ENCODE measurements at places on chromosomes 3 and 15.
A peak's percentile ranks its signal among the peaks of the same experiment; 100 is the strongest.

GRCh38 chr3:133540896-133541674 is 32.4 kb upstream of the CDV3 start:
- no peak for DNase-seq

DNA sequence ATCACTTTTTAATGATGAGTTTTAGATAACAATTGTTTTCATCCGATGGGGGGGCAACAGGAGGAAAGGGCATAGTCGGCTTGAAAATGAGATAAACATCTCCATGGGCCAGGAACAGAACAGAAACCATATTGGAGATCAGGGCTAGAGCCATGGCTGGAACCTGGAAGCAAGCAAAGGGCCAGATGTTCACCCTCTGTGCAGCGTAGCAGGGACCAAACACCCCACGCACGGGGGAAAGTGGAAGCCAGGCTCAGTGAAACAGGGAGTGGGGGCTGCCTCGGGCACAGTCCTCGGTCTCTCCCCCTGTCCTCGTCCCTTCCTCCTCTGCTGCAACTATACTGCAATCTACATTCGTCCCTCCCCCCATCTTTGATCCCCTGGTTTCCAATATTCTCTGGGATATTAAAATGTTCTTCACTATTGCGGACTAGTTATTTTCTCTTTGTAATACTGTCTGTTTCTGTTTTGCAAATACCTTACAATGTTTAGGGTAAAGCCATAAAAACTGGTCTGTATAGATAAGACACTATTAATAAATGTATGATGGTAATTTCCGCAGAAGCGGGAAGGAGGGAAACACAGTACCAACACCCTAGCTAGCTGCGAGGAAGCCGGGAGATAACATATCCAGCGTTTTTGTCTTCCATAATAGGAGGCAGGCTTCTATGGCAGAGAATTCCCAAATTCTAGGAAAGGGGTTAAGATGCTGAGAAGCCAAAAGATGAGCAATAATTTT is 121.5 kb downstream of the XXYLT1 start:
- DNase-seq, result no peak

DNA sequence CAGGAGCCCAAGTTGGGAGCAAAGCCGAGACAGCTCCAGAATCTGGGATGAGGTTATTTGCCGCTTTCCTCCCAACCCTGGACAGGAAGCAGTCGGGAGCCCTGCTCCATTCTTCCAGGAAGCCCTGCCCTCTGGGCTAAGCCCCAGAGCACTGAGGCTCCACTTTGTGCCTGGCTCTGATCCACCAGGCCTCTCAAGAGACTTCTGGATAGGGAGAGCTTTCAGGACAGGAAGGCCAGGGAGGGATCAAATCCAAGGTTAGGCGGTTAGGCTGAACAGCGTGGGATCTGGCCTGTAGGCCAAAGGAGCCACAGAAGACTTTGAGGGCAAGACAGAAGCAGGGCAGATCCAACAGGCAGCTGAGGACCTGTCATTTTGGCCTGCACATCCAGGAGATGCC is 835 bp downstream of the STOML1 start:
- no peak for DNase-seq

DNA sequence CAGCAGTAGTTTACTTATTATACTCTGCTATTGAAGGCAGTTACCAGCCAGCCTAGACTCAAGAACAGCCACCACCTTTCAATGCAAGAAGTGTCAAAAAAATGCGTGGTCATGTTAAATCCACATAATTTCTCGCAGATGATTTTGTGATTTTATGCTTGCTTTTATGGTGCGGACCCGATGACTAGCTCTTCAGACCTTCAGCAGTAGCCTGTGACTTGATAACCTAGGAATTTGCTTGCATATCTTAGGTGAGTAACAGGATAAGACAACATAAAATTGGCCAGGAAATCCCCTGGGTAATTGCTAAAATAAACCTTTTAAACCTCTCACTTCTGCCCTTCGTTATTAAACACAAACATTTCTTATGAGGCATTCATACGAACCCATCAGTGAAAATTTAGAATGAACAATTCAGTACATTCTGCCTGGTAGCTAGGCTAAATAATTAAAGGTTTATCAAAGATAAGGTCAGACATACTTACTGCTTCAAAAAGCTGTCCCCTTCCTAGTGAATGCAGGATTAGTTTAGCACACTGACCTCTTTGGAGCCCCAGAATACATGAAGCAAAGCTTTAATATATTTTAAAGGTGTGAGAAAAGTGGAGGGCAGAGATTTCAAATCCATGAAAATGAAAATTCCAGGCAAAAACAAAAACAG is 798.8 kb downstream of the OTOL1 start:
- DNase-seq, result no peak

DNA sequence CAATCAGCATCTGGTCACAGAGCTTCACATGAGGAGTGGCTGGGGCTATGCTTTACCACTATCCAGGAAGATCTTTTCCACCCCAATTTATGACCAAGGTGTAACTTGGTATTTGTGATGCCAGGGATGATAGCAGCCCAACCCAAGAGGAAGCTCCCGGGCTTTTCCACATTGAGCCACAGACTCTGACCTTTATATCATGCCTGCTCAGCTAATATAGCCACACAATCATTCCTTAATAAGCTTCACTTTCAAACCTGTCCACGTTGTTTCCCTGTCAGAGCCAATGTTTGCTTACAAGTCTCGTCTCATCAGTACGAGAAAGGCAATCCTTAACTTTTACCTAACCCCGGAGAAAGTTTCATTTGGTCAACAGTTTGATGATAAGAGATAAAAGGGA is 330.9 kb downstream of the SHQ1 start:
- no peak for DNase-seq

DNA sequence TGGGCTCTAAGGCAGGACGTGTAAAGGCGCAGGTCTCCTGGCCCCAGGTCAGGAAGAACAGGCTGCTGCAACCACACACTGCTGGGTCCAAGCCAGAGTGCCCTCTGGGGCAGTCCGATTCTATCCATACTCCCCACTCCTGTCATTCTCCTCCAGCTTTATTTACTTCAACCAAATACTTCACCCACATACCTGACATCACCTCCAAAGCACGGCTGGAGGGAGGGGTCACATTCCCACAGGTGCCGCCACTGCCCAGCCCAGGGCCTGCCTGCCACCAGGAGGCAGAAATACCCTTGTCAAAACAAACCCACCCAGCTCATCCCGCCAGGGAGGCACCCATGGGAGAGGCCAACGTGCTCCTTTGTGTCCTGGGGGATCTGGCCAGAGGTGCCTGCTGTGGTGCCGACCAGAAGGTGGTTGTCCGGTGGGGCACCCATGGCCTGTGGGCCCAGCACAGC is 100.4 kb downstream of the DAPK2 start:
- DNase-seq, result no peak

DNA sequence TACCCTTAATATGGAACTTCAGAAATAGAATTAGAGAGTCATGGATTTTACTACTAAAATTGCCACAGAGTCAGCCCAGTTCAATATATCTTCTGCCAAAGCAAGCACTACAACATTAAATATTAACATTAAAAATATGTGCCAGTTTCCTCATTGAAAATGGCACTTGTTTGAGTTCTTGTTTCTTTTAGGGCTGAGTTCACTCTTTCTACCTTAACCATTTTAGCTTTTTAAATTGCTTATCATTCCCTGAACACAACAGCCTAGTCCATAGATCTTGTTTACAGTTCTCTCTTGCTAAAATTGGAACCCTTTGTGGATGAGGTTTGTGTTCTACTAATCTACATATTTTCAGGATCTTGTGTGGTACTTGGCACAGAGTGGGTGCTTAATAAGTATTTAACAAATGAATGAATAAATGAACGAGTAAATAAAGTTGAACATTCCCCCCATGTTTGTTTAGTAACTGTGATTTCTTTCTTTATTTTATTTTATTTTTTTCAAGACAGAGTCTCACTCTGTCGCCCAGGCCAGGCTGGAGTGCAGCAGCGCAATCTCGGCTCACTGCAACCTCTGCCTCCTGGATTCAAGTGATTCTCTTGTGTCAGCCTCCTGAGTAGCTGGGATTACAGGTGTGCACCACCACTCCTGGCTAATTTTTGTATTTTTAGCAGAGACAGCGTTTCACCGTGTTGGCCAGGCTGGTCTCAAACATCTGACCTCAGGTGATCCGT is 46.0 kb upstream of the SLC7A14 start:
- DNase-seq, result no peak

DNA sequence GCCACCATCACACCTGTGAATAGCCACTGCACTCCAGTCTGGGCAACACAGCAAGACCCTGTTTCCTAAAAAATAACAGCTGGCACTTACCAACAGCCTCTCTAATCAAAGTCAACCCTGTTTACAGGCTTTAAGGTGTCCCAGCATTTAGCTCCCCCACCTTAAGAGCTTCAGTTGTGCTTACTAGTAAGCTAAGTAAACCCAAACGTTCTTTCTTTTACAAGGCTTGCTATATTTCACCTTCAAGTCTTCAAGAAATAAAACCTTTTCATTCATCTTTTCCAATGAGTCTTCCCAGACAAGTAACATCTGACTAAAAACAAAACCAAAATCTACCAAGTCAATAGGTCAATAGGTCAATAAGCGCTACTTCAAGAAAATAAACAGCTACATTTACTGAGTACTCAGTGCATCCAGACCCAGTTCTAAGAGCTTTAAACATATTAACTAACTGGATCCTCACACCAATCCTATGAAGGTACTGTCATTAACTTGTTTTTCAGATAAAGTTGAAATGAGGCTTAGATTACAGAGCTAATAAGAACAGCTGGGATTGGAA is 62.4 kb downstream of the PBRM1 start:
- no peak for DNase-seq

GRCh38 chr15:66789029-66790025 is 87.3 kb downstream of the SMAD6 start:
- DNase-seq, result no peak

GRCh38 chr3:3209714-3210113 is 30.2 kb upstream of the CRBN start:
- no peak for DNase-seq

GRCh38 chr3:147397875-147398812 is 8.2 kb downstream of the ZIC4 start:
- DNase-seq, result no peak

DNA sequence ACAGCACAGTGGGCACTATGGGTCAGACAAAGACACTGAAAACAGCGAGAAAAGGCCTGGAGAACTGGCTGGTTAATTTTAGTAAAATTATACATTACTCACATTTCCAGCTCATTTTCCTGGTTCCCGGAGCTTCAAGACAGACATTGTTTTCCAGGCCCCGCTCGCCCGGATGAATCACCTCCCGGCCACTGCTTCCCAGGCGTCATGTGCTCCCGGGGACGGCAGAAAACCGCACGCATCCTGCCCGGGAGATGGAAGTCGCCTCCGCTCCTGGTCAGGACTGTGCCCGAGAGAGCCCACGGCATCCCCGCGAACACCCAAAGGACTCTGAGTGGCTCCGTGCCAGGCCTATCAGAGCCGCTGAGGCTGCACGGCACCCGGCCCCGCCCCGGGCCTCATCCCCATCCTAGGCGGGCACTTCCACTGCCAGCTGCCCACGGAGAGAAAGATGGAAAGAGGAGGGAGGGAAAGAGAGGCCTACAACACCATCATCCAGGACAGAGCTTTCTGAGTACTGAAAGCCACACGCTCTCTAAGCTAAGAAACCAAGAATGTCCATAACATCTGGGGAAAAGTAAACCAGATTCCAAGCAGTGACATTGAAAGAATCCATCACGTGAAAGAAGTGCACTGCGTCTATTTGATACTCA is 75.1 kb downstream of the VGLL4 start:
- peak; percentile 55 for DNase-seq

DNA sequence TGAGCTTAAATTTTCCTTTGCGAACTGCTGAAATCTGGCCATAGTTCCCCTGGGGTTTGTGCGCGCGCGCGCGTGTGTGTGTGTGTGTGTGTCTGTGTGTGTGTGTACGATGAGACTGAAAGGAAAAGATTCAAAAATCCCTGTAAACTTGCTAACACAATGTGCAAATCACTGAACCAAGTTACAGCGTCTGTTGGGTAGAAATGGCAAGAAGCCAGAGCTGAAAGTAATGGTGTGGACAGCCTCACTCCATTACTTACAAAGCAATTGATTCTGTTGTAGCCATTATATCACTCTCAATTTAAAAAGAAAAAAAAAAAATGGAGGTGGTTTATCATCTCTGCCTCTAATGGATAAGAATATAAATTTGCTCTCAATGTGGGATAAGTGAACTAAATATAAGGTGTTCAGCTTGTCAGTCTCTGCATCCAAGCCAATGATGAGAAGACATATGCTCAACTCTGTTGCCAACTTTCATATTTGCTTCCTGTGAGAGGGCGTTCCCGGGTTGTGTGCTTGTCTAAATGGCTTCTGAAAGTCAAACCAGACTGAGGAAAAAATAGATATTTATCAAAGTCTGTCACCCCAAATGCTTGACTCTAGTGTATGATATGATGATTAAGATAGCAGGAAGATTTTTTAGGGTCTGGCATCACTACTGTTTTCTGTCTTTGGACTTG is 422.2 kb downstream of the ZNF385D start:
- no peak for DNase-seq

DNA sequence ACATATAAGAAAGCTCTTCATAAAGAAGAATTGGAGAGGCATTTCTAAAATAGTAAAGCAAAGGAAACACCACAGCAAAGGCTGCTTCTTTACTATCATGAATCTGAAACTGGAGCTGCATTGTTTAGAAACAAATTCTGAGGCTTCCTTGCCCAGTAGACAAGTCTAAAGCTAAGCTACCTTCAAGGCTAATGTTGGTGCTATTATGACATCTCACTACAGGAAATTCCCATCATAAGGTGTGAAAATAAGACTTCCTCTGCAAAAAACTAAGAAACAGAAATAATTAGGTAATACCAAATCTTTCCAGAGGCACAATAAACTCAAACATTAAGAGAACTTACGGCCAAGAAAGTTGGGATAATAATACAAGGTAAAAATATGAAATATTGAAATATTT is 89.9 kb upstream of the P3H2 start:
- no peak for DNase-seq

All from omental fat pad (tissue), 4 donors.